Calu3 (cell line): ENCODE measurements at places on chromosomes 1 and 21.
A peak's percentile ranks its signal among the peaks of the same experiment; 100 is the strongest.

- DNase-seq, result no peak
These were observed 14.0 kb downstream of the PMF1 start for GRCh38 chr1:156226782-156227181.

- no peak for DNase-seq
These were observed 2.8 kb downstream of the RPS8 start for GRCh38 chr1:44777969-44778635.

GRCh38 chr1:219527994-219528393 lies 84.9 kb downstream of the ZC3H11B start:
- DNase-seq, result no peak

GRCh38 chr1:162159515-162159914 lies 90.0 kb downstream of the NOS1AP start:
- DNase-seq, result peak; percentile 60

DNA sequence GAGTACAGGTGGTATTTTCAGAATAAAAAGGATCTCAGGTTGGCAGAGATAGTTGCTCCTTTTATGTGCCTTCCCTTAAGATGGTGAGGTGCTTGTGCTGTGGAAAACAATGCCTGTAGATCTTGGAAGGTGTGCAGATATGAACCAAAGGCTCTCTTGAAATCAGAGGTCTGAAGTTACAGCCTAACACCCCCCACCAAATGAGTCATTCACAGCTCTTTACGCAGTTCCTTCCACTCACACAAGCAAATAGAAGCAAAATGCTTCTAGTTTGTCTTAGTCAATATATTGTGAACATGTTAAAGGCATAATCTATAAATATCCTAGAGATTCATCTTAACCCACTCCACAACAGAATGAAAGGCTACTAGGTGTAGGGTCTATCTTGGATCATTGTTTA lies 128.9 kb upstream of the NR5A2 start:
- no peak for DNase-seq
